ENCODE measurements at places on chromosomes 7 and 10.

DNA sequence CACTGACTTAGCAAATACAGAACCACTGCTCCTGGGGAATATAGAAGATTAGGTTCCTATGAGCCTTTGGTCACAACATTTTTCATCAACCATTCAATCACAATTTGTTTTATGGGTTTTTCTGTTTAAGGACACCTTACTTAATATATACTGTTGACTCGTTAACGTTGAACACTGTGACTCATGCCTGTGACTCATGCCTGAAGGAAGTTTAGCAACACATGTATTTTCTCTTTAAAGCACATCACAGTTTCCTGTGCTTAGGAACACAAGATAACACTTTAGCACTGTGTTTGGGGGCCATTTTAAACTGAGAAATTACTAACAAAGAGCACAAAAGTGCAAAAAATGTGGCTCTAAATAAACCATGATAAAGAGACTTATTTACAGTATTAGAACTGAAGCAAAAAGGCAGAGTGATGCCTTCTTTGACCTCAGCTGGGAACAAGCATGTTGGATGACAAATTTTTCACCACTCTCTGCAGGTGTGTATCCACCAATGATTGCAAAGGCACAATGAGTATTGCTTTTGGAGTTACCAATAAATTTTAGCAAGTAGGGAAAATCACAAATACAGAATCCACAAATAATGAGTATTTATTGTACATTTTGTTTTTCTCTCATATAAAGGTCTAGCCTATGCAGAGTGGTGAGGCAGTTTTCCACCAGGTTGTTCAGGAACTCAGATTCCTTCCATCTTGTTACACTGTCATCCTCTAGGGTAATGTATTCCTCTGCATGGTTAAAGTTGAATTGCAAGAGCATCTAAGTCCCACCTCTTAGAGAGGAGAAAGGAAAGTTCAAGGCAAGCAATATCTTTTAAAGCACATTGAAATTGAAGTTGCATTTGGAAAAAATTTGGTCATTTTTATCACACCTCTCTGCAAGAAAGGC, 7.3 kb downstream of the FGFBP3 start:
- no peak for DNase-seq

DNA sequence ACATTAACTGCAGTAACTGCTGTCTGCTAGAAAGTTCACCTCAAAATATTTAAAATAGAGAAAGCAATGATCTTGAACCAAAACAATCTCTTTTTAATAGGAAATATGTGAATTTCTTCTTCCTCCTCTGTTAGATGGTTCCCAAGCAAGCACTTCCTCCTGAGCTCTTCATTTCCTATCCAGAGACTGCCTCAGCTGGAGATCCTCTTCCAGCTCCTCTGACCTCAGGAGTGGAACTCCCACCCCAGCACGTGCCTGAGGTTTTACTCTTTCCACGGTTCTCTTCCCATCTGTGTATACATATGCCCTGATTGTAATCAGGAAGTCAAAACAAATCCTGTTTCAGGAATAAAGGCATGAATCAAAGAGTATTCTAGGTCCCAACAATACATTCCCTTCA, 5.6 kb downstream of the DENND11 start:
- no peak for DNase-seq

DNA sequence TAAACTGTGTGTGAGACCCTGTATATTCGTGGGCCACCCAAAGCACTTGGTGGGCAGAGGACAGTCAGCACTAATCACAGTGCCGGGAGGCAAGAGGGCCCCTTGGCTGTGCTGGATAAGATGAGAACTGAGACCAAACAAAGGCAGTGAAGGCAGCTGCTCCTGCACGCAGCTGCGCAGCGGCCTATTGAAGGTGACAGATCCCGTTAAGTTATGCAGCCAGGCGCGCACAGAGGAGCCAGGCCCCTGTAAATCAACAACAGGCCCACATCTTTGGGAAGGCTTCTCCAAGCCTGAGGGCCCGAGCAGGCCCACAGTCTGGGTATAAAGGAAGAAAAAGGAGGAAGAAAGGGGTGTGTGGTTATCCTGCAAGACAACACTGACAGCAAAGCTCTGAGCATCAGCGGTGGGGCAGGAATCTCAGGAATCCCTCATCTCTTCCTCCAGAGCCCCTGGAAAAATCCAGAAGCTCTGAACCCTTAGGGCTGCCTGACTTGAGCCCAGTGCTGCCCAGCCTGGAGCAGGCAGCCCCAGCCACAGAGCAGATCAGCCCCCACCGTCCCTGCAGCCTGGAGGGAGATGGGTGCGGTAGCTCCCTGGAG, 154.2 kb downstream of the ARHGAP12 start:
- no peak for DNase-seq

DNA sequence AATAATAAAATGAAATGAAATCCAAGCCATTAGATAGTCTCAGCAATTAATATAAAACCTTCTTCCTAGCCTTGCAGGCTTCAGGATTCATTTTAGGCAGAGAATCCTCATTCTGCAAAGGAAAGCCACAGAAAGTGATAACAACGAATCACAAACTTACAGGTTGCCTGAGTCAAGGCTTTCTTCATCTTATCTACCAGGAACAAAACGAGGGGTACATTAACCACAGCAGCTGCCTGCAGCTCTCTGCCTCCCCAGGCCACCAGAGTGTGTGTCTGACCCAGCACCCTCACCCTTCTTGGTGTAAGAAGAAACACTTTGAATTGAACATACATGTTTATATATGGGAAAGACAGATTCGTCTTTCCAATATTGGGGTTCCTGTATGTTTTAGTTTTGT, 12.5 kb upstream of the TNS3 start:
- DNase-seq, result no peak

DNA sequence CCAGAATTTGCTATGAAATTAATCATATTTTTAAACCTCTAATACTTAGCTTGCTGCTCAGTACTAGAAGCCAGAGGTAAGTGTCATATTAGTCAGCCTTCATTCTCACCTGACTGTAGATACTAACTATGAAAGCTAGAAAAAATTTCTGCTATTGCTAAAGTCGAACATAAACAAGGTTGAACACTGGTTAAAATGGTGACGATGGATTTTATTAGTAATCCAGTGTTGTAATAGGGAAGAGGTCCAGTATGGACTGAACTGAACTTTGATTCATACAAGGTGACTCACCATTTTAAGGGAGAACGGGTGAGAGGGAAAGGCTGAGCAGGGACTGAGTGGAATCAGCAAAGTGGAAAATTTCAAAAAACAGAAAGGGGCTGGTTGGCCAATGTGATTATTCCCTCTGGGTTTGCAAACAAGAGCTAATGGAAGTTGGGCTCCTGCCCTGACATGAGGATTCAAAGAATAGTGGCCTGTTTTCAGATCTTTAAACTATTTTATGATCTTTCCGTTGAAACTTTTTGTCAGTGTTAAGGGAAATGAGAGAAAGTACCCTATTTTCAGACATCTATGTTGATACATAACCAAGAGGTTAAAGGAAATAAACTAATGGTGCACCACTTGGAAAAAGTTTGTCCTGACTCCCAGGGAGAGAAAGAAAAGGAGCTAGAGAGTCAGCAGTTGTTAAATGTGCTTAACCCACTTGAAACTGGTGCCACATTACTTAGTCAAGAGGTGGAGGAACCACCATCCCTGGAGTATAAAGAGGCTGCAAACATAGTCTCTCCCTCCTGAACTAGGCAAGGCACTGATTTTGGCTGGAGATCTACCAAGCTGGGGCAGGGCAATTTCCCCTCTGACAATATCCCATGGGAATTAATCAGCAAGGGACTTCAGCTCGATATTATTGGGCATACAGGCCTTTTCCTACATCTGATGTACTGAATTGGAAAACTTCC, 15.3 kb upstream of the AKR1C1 start:
- no peak for DNase-seq

DNA sequence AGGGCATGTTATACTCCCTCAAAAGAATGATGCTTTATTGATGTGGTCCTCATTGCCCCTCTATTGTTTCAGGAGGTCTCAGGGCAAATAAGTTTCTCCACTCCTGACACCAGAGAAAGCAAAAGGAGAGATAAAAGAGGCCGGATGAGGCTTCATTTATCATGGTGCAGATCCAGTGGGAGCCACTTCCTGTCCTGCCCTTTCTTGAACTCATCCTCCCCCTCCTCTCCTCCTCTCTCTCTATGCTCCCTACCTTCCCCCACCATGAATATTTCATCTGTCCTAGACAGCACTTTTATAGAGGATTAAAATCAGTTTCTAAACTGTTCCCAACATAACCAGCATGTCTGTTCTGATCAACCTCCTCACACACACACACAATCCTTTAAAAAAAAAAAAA, 172.2 kb upstream of the KMT2E start:
- DNase-seq, result no peak

DNA sequence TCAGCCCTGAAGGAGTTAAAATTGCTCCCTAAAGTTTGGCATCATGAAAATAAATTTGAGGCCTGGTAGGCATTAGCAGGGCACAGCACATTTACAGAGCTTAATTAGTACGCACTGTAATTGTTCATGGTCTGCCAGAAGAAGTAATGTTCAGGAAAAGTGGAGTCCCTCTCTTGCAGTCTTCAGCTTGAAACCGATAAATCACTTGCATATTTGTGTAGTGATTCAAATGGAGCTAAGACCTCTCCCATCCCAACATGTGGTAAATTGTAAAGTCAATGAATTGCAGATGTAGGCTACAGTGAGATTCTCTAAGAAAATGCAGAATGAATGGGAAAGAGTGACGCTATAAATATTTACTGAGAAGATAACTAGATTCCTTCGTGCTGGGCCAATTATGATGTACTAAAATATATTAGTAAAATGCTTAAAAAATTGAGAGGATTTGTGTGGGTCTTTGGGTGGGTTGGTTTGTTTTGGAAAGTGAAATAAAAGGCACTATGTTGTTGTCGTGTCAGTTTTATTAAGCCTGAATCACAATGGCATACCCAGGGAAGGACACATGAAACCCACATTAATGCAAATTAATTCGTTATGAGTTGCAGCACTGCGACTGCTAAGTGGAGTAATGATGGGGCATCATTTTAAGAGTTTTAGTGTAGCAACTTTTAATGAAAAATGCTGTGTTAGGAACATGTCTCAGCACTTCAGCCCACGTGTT, 8.4 kb downstream of the TCF7L2 start:
- peak; percentile 65 for DNase-seq

All from spinal cord (tissue), 10 donors.